GOT3 (cell line): ENCODE measurements at places on chromosomes 2 and 18.

DNA sequence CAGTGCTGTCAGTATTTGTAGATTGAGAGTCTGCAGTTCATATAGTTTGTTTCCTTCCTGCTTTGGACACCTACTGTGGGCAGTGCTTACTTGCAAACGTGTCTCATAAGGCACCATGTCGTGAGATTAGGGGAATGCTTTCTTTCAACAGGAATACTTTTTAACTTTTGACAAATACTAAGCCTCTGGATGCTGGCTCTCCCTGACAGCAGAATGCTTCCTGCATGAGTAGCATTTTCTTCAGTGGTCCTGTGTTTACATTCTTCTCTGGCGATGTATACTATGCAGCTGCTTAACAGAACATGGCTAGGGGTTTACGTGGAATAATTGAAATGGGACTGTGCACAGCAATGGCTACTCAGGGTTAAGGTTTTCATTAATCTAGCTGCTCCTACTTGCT lies 807.5 kb downstream of the MBD2 start:
- no peak for DNase-seq

DNA sequence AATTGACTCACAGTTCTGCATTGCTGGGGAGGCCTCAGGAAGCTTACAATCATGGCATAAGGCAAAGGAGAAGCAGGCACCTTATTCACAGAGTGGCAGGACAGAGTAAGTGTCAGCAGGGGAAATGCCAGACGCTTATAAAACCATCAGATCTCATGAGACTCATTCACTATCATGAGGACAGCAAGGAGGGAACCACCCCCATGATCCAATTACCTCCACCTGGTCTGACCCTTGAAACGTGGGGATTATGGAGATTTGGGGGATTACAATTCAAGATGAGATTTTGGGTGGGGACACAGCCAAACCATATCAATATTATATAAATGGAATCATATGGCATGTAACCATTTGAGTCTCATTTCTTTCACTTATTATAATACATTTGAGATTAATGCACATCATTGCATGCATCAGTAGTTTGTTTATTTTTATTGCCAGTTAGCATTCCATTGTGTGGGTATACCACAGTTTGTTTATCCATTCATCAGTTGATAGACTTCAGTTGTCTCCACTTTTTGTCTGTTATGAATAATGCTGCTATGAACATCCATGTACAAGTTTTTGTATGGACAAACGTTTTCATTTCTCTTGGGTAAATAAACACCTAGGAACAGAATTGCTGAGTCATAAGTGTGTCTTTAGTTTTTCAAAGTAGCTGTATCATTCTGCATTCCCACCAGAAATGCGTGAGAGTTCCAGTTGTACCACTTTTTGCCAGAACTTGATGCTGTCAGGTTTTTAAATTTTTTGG lies 5.8 kb upstream of the SRBD1 start:
- DNase-seq, result no peak

GRCh38 chr2:196853301-196854087 lies 44.3 kb upstream of the C2orf66 start:
- DNase-seq, result no peak

- DNase-seq, result no peak
These were observed 16.3 kb downstream of the CNDP2 start for GRCh38 chr18:74512321-74513053.

GRCh38 chr2:219281588-219281987 lies 2.4 kb downstream of the DNAJB2 start:
- DNase-seq, result no peak

DNA sequence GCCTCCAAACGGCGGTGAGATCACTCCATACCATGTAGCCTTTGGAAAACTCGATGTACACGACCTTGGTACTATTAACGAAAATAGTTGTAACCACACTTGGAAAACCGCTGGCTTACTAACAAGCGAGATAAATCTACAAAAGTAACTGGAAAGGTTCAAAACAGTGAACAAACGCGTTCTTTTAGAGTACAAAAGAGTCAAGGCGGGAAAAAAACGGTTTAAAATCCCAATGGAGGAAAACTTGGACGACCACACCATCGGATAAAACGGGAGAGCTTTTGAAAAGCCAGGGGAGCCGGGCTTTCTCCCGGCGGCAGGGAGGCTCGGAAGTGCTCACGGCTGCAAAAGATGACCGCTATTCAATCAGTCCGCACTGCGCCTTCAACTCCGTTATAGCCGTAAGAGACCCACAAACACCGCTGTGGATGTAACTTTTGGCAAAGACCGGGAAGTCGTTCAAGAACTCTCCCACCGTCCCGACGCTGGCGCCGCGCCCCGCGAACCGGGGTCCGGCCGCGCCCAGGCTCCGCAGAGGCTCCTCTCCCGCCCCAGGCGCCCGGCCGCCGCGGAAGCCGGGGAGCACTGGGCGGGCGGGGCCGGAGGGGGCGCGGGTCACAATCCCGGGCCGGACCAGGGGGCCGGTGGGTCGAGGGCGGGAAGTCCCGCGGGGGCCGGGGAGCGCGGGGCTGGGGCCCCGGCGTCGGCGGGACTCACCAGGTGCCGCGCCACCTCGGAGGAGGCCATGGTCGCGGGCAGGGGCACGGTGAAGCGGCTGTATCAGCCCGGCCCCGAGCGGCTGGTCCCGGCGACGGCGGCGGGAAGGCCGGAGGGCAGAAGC lies 465 bp downstream of the SEPTIN10 start:
- no peak for DNase-seq

DNA sequence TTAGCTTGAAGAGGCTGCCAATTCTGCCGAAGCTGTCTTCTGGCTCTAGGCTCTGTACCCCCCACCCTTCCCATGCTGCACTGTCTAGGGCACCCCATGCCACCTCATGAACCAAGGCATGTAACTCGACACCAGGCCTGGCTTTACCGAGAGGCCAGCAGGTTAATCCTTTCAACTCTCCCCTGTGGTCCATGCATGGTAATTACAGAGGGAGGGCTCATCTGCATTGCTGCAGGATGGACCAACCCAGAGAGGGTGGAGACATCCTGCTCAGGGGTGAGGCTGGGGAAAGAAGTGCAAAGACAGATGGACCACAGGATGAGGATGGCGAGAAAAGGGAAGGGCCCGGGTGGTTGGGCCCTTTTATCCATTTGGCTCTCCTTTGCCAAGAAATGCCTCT lies 65.8 kb downstream of the KCTD1 start:
- DNase-seq, result no peak

- no peak for DNase-seq
These were observed 442.2 kb upstream of the SETBP1 start for GRCh38 chr18:44238454-44238853.

DNA sequence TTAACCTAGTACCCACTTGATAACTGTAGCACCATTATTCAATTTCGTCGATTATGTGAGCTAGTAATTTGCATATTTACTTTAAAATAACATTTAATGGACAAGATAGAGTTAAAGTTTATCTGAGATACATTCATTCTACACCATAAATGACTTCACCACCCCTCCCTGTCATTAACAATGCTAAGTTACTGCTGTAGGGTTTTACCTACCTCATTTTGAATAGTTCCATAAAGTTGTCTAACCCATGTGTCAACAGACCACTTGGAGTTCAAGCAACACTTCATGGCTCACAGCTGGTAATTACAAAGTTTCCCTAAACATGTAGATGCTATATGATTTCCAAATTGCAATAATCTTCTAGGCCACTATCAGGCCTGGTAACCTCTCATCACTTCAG lies 127.4 kb upstream of the CYP26B1 start:
- no peak for DNase-seq

DNA sequence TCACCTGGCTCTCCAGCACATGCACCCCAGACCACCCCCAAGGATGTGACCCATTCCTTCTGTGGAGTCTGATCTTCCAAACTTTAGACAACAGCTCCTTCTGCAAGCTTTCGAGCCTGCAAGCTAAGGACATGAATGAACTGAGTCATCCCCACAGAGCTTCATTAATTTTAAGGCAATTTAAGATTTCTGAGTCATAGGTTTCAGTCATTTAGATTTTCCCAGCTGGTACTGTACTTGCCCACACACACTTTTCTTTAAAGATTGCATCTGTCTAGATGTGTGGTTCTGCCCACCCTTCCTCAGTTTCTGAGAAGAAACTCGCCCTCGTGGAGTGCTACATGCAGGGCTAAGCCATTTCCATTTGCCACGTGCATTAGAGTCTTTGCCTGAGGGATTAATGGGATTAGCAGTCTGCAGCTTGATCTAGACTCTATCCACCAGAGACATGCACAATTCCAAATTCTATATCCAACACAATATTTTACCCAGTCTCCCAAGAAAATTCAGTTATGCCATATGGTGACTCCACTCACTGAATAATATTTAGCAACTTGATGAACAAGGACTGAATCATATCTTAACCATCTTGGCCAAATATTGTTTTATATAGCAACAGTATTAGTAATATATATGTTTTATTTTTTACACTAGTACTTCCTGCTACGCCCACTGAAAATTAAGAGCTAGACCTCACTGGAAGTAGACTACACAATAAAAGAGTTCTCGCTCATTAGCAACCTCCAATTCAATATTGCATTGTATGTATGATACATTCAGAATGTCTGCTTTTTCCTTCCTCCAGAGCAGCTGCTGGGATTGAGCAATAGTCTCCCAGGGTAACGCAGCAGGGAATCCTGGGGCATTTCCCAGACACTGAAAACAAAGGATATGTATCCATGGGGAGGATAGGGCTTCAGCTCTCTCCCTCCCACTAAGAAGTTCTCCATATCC lies 14.3 kb upstream of the TRIB2 start:
- no peak for DNase-seq

DNA sequence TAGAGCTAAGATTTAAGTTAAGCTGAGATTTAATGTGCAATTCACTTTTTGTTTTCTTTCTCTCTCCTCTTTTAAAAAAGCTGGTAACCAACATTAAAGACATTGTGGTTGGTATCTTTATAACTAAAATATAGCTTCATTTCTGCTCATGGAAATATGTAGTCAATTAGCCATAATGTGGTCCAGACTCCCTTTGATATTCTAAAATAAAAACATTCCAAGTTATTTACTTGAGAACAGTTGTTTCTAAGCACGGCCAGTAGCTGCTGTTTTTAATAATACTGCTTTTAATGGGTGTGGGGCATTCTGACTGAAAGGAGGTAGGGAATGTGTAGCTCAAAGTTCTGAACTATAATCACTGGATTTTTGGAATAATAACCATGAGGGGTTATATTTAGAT lies 183.3 kb upstream of the FBXO11 start:
- no peak for DNase-seq

DNA sequence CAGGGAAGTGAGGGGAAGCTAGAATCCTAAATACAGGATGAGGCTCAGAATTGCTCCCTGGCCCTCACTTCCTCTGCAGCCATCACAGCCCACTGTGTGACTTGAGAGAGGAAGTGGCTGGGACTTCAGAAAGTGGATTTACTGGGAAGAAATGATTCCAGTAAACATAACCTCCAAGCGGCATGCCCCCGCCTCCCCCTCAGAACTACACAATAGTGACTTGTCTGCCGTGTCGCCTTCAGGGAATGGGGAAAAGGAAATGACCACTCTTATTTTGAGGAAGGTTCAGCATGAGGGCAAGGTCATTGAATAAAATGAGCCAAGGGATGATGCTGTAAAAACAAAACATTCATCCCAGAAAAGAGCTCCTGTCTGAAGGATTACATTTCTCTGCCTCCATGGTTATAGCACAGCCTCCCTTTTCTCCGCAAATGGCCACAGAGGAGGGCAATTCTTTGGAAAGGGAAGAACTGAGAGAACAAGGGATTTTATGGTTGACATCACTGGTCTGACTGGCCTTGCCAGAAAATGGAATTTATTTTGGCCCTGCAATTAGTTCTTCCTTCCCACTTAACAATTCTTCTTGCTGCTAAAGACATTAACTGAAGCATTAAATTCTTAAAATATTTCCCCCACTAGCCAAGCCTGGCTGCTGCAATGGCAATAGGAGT lies 78.9 kb upstream of the DAPL1 start:
- no peak for DNase-seq

DNA sequence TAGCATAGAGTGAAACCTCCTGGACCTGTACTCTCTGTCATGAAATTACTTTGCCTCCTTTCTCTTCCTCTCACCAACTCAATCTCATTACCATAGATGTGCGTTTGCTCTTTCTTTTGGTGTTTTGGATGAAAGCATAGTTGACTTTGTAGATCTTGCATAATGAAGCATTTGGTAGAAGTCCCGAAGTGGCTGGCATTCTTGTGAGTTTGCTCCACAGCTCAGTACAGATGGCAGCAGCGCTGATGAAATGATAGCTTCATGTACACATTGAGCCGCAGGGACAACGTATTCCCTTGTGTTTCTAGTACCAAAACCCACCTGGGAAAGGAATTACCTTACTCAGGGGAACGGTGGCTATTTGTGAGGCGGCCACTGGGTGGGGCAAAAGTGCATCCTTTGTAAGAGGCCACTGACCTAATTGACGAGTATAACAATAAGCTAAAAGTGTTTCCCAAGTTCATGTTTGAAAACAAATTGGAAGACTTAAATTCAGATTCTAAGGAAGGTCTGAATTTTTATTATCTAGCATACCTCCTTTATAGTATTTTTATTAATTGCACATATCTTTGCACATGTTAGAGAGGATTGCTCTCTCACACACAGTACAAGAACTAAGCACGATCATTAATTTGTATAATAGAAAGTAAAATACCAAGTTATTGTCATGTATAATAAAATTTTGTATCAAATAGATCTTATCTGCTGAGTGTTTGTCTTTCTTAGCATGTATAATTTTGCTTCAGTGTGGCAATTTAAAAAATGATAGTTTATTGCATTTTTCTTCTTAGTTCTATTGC lies 25.4 kb upstream of the CDH7 start:
- DNase-seq, result no peak

- no peak for DNase-seq
These were observed 279.0 kb downstream of the KIAA1328 start for GRCh38 chr18:37107748-37108522.

- no peak for DNase-seq
These were observed 2.0 kb downstream of the ANO7 start for GRCh38 chr2:241190291-241190981.

DNA sequence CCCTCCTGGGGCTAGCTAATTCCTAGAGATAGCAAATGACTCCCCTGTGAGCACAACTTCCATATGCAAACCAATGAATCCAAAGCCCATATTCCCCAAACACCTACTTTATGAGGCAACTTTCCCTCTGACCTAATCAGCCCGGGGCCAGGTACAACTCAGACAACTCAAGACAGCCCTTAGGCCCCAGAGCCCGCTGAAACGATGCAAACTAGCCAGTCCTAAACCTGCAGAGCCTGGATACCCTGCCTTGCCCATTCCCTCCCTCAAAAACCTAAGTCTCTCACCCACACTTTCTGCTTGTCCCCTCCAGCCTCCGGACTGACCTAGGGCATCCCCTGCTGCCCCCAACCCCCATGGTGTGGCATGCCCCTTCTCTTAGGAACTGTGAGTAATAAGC lies 142.8 kb downstream of the ACTR3 start:
- DNase-seq, result no peak

GRCh38 chr2:194556629-194557028 lies 1100.4 kb upstream of the SLC39A10 start:
- no peak for DNase-seq

DNA sequence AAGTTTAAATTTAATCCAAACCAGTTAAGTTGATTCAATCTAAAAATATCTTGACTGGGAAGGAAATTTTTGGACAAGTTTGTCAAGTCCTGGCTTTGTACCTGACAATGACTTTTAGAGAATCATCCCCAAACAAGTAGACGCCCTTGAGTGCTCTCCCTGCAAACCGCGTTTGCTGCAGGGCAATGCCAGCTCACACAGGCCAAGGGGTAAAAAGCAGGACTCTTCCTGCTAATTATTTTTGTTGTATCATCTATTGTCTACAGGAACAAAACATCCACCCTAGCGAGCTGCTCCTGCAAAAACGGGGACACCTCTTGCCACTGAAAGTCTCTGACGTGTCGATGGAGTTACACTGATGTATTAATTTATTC lies 10.9 kb downstream of the ID2 start:
- DNase-seq, result no peak
